ENCODE measurements at places on chromosomes 7 and 10.

GRCh38 chr7:25455683-25456251 is 227.5 kb upstream of the NPVF start:
- DNase-seq = no peak

GRCh38 chr10:106661767-106662140 is 502.8 kb downstream of the SORCS1 start:
- no peak for DNase-seq

- peak; percentile 36 for DNase-seq
Observed at GRCh38 chr7:158355456-158356065, 232.1 kb downstream of the PTPRN2 start.

- no peak for DNase-seq
Observed at GRCh38 chr10:112209684-112210131, 26.1 kb upstream of the GPAM start.

GRCh38 chr10:60032723-60033122 is 126.4 kb upstream of the CCDC6 start:
- DNase-seq = no peak
